ENCODE measurements at places on chromosomes 5 and 9.

- DNase-seq, result no peak
Measured at GRCh38 chr5:140953234-140953633, 13.0 kb upstream of the PCDHAC2 start.

GRCh38 chr5:126449751-126450271 is 26.6 kb downstream of the GRAMD2B start:
- peak; percentile 64 for DNase-seq

- no peak for DNase-seq
Measured at GRCh38 chr9:4464911-4465513, 25.3 kb upstream of the SLC1A1 start.

DNA sequence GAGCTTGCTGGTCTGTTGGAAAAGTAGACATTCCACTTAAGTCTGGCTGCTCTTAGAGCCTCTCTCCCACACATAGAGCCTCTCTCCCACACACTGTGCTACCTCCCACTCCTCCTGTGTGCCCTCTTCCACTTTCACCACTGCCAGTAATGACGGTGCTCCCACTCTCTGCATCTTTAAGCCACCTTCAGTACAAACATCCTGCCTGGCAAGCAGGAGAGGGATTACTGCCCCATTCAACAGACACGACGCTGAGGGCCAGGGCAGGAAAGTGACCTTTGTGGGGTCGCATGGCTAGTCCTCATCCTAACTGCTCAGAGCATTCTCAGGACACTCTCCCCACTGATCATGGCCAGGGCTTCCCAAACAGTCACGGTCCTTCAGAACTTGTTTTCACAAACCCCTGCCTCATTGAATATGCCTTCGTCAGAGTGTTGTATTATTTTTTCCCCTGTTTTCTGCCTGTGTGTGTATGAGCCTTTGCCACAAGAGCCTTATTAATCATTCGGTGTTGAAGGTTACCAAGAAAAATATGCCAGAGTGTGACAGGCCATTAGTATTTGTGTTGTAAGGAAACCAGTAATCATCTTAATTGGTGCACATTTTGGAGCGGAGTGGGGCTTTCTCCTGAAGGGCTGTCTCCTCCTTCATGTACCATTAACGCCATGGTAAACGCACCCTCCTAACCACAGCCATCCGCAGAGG is 87.1 kb upstream of the SAP30L start:
- DNase-seq, result no peak

DNA sequence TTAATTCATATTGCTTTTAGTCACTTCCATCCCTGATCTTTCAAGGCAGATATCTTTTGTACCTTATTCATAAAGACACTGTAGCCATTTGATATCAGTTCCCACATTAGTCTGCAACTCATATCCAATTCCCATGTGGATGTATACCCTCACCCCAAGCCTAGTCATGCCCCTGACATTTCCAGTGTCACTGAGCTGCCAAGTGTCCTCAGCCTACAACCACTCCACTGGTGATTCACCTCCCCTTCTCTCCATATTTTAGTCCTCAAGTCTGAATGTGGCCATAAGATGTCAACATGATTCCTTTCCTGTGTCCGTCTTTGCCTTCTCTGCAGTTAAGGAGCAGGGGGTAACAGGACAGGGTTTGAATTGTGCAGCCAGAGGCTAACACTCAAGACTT is 346.9 kb downstream of the RAB3C start:
- no peak for DNase-seq

- DNase-seq, result no peak
Measured at GRCh38 chr5:142433526-142434321, 108.9 kb upstream of the SPRY4 start.

DNA sequence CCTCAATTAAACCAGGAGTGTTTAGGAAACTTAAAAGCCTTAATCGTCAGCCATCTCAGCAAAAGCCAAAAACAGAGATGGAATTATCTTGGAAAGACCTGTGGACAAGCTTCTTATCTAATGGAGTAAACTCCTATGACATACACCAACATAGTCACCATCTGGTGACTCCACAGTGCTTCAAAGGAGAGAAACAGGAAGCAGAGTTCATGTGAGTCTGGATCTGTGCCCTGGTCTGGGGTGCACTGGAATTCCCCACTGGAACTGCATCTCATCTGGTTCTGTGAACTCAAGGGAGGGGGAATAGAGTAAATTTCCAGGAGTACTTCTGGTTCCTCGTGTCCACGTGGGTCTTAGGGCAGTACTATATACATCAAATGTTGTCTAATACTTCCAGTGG is 36.3 kb upstream of the KCNN2 start:
- no peak for DNase-seq

GRCh38 chr9:2013743-2014475 is 1.2 kb upstream of the SMARCA2 start:
- DNase-seq, result peak; percentile 5

DNA sequence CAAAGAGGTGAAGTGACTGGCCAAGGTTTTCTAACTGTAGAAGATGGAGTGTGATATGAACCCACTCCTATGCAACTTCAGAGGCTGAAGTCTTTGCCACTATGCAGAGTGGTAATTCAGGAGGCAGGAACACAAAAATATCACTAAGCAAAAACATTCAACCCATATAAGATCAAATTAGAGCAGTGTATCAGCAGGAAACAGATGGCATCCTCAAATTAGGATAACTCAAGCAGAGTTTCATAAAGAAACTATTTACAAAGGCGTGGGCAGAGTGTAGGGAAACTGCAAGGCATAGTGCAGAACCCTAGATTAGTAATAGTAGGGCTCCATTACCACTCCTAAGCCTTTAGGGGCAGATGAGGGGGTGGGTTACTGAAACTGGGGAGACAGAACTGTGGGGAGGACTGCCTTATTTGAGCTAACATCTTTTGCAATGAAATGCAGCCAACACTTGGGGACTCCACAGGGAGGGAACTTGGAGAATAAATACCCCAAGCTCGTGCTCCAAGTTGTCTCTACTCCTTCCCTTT is 72.2 kb downstream of the PTTG1 start:
- no peak for DNase-seq

- peak; percentile 34 for DNase-seq
Measured at GRCh38 chr9:77218612-77219011, 41.3 kb downstream of the VPS13A start.

- DNase-seq, result no peak
Measured at GRCh38 chr9:136672431-136673087, 9.8 kb downstream of the EGFL7 start.

DNA sequence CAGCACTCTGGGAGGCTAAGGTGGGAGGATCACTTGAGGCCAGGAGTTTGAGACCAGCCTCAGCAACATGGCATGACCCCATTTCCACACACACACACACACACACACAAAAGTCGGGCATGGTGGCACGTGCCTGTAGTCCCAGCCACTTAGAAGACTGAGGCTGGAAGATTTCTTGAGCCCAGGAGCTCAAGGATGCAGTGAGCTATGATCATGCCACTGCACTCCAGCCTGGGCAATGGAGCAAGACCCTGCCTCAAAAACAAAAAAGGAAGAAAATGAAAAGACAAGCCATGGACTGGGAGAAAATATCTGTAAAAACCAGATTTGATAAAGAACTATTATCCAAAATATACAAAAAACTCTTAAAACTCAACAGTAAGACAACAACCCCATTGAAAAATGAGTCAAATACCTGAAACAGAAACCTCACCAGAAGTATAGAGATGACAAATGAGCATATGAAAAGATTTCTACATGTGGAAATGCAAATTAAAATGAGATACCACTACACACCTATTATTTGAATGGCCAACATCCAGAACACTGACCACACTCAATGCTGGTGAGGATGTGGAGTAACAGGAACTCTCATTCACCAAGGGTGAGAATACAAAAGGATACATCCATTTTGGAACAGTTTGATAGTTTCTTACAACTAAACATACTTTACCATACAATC is 24.7 kb downstream of the DNAJA1 start:
- no peak for DNase-seq

DNA sequence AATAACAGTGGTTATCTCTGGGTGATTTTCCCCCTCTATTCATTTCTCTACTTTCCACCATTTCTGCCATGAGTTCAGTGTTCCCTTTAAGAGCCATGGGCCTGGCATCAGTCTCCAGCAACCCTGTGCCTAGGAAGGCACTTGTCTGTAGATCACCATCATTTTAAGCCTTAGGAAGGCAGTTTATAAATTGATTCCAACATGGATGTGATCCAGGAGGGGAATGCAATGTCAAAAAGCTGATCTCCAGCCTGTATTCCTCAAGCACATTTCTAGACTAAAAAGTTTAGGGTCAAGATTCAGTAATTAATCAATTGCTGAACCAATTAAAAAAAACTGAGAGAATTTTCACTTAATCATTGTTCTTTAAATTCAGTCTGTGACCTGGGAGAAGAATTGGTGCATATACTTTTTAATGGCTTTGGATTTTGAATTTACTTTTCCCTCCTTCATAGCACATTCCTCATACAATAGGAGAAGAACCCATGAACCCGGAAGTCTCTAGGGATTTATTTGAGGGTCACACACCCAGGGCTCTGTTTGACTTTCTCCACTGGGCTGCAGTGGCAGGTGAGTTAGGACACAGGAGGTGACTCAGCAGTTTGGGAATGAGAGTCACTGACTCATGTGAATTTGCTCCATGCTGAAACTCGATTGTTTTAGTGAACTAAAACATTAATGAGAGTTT is 6.1 kb upstream of the ERMP1 start:
- DNase-seq, result peak; percentile 76

- no peak for DNase-seq
Measured at GRCh38 chr5:159091596-159092331, 8.0 kb downstream of the EBF1 start.

DNA sequence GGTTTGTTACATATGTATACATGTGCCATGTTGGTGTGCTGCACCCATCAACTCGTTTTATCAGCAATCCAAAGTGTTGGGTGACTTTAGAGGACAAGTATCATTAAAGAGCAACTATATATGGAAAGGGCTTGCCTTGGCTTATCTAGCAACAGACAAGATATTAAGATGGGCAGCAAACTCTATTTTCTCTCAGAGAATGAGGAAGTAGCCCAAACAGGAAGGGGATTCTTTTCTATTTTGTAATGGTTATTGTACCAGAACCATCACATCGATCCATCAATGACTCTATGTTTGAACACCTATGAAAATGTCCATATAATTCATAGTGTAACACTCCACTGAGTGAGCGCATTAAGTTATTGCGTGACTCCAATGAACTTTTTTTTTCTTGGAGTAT is 260.1 kb upstream of the SLC24A2 start:
- no peak for DNase-seq

GRCh38 chr5:45284436-45284835 is 411.7 kb downstream of the HCN1 start:
- DNase-seq, result no peak

DNA sequence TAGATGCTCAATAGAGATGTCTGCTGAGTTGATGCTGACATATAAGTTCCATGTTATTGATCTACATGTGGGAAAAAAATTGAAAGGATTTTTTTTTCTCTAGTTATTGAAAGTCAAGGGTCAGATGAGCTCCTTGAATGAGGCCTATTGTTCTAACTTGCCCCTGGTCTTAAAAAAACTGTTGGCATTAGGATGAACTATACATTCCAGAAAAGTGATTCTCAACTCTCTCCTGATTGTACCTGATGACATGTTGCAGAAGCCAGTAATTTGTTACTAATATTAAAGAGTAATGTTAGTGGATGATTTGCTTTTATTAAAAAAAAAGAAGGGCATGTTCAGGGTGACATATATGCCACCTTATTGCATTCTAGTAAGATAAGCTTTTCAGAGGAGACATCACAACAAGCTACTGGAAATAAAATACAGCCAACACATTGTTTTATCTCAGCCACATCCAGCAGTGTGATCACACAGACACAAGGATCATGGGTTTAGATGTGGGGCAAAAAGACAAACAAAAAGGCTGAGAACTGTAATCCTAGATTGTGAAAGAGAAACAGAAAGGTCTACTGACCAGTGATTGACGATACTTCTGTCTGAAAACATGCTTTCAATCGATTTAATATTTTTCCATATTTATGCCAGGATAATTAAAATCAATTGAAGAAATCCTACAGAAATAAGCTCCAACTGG is 1314.1 kb upstream of the C9orf72 start:
- peak; percentile 57 for DNase-seq

DNA sequence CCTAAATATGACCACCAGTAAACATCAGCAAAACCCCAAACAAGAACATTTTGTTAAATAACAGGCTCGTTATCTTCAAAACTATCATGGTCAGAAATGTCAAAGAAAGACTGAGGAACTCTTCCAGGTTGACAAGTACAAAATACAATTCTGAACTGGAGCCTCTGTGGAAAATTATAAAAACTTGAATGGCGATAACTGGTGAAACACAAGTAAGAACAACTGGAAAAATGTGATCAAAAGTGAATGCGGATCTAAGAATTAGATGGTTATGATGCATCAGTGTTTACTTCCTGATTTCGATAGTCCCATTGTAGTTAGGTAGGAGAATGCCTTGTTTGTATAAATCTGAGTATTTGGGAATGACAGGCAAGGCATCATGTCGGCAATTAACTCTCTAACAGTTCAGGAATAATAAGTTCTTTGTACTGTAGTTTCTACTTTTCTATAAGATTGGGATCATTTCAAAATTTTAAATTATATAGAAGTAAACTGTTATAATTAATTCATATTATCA is 740.2 kb upstream of the DMAC1 start:
- no peak for DNase-seq

DNA sequence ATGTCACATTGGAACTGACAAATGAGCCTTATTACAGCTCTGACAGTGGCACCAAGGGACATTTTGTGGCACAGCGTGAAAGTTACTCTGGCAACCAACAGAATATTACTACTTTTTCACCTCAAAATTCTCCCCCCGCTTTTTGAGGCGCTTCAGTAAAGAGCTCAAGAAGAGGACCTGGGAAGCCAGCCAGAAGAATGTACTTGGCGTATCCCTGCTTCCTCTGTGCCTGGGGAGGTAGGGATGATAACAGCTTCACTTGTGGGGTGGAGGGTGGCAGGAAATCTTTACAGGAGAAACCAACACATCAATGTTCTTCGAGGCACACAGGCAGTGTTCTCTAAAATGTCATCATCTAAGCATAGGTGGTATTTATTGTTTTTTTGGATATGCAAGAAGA is 624.1 kb downstream of the NR2F1-AS1 start:
- DNase-seq, result no peak

DNA sequence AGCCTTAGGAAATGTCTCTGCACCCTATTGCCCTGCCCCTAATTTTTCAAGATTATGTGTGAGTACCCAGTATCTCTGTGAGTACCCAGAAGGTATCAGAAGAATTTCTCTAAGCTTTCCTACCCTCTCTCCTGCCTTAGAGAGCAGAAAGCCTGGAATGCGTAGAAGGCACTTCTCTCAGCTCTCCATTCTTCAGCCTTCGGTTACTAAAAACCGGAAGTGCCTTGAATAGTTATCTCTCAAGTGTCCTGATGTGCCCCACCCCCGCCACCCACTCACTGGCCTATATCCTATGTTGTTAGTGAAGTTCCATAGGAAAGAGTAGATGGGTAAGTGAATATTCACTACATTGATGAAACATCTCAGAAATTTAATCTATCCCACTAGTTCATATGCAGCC is 210.7 kb upstream of the CDH10 start:
- DNase-seq, result no peak

GRCh38 chr5:146015001-146015400 is 78.6 kb downstream of the SH3RF2 start:
- DNase-seq, result no peak
